ENCODE measurements at places on chromosomes 1 and 21. TPM values are rescaled to one million over a fixed set of nuclear protein-coding genes. Genes with fewer than 3 reads are reported as not detected.

DNA sequence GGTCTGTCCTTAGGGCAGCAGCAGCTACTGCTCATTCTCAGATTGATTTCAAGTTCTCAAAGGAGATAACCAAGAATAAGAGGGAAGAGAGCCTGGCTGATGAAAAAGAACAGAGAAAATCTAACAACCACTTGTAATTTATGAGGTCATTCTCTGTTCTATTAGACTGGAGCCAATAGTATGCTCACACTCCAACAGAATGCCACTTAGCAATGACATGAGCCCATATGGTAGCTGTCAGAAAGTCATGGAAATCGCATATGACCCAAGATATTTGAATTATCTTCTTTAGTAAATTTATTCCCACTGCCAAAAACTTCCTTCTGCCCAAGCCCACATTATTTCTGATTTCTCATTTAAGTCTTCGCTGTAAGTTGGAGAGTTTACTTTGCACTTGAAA, 53.7 kb upstream of the PLA2G4A start:
- no peak for DNase-seq

DNA sequence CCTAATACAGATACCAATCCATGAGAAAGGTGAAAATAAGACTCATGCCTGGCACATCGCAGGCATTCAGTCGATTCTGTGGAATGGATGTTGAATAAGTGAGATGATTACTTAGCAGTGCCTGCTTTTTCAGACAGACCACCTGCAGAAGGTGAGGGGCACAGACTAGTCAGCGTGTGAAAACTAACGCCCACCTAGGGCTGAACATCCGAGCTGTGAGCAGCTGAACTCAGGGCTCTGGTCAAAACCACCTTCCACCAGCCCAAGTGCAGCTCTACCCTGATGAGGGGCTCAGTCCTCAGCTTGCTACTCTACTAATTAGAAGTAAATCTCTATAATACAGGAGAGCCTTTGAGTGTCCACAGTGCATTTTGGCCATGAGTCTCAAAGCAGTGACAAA, 32.5 kb downstream of the LMX1A start:
- DNase-seq: no peak

DNA sequence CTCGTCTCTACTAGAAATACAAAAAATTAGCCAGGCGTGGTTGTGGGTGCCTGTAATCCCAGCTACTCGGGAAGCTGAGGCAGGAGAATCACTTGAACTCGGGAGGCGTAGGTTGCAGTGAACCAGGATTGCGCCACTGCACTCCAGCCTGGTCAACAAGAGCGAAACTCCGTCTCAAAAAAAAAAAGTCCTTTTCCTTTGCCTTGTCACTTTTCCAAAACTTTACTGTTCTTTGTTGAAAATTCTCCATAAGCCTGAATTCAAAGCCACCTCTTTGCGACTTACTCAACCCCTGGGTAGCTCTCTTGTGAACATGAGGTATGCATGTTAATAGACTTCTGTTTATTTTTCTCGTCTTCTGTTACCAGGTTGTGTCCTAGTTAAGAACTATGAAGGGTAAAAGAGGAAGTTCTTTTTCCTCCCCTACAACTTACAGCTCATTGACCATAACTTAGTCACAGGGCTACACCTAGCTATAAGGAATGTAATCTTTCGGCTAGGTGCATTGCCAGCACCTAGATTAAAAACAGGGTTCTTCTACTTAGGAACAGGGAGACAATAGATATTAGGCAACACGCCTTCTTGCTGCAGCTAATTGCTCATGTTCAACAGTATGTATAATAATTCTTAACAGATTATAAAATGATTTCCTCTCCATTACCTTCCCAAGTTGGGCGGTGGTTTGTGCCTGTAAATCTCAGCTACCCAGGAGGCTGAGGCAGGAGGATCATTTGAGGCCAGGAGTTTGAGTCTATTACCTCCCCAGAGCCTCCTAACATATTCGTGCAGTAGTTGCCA, 40.9 kb downstream of the PTAFR start:
- no peak for DNase-seq

DNA sequence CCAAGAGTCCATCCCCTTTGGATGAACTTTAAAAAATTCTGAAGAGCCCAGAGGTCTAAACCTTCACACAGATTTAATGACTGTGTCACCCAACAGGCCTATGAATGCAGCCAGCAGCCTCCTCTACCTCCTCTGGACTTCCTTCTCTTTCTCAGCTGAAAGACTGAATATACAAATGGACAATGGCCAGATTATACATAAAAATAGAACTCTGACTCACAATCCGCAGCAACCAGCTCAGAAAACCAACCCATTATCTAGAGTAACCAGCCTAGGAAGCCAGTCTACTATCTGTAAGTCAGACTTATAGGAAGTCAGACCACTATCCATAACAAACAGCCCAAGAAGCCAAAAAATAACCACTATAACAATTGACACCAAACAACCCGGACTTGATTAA, 224.5 kb downstream of the ASTN1 start:
- DNase-seq: no peak

GRCh38 chr1:50562106-50562505, 138.9 kb upstream of the DMRTA2 start:
- DNase-seq: no peak

DNA sequence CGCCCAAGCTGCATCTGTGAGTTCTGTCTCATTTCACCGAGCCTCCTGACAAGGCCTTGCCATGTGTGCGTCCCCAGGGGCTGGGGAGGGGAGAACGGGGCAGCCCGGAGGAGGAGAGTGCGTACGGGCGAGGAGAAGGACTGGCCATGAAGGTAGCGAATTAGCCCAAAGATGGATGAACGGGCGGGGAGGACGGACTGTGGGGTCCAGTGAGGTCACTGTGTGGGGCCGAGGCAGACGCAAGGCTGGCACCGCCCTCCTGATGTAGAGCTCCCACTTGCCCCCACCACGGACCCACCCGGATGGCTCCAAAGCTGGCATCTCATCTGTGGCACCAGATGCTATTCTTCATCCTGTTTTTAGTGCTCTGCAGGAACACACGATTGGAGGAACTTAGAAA, 330.4 kb downstream of the AJAP1 start:
- DNase-seq: no peak

GRCh38 chr1:11978301-11978700, 1.9 kb upstream of the MFN2 start:
- no peak for DNase-seq

GRCh38 chr1:57134803-57135202, 169.0 kb upstream of the C8B start:
- DNase-seq: no peak

DNA sequence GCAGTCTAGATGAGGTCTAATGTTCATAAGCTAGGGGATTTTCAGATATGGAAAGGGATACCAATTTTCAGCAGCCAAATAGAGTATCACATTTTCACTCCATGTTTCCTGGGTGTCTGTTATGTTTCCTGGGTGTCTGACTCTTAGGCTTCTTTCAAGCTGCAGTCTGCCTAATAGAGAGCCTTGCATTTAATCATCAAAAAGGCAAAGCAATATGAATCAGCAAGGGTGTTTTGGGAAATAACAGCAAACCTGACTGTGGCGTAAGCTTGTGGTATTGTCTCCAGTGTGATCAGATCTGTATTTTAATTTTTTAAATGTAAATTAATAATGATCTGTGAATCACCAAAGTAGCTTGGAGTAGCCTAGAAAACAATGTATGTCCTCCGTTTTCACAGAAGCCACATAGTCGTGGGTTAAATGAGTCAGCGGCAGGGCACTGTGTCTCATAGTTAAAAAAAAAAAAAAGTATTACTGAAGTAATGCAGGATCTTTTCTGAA, 10.4 kb downstream of the LGALS8 start:
- peak; percentile 70 for DNase-seq

DNA sequence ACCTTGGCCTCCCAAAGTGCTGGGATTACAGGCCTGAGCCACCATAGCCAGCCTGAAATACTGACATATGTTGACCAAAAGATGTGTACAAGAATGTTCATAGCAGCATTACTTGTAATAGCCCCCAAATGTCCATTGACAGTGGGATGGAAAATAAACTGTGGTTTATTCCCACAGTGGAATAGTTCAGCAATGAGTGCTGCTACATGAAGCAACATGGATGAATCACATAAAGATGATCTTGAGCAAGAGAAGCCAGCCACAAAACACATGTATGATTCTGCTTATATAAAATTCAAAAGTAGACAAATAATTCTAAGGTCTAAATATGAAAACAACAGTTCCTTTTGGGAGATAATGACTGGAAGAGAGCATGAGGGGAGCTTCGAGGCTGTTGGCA, 9.1 kb upstream of the CREG1 start:
- no peak for DNase-seq

GRCh38 chr1:151909167-151910149, at the start of gene THEM4:
TSS of gene THEM4 (minus strand) at chr1:151909511. CDS start at chr1:151909458, 53 bp downstream.
- peak; percentile 97 for DNase-seq

DNA sequence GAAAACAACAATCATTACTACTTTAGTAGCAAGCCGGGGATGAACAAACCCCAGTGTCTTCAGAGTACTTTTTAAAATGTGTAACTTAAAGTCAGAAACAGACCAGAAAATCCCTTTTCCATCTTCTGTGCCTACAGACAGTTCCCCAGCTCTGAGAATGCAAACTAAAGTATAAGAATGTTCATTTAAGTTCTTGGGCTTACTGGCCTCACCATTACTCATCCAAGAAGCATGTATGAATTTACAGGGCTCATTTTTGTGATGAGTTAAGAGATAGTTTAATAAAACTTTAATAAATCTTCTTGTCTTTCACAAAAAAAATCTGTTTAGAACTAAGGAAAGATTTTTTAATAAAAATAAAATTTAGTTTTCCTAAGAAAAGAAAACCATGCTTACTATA, 4.6 kb downstream of the LPGAT1 start:
- no peak for DNase-seq

- peak; percentile 76 for DNase-seq
Observed at GRCh38 chr1:10074059-10074851, 41.5 kb downstream of the UBE4B start.

DNA sequence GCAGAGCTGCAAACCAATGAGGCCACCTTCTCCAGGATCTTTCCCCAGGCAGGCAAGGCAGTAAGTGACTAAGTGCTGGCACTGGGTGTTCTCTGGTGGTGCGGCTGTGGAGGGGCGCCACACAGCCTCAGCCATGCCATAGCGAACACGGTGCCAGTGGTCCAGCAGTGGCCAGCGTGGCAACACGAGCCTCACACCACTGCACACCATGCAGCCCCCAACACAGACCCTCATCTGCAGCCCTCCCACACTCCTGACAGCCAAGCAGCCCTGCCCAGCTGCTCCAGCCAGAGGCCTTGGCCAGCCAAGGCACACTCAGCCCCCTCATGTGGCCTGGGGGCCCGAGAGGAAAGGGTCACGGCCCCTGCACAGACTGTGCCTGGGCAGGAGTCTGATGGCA, 3.0 kb downstream of the INTS11 start:
- DNase-seq: no peak

- DNase-seq: no peak
Observed at GRCh38 chr1:218415726-218416125, 70.6 kb downstream of the TGFB2 start.

DNA sequence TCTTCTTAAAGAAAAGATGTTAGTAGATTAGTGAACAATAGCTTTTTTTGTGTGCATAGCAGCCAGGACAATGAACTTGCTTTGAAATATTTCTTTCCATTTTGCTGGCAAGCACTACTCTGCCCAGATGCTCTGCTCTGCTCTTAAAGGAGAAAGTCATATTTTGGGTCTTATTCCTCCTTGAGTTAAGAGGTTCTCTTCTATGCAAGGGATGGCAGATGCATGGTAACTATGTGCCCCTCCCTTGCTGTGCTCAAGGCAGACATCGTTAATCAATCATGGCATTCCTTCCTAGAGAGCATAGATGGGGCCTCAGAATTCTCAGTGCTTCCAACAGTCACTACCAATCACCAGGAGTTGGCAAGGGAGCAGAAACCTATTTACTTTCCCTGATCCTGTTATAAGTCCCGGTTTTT, 27.6 kb downstream of the NIPAL3 start:
- no peak for DNase-seq

DNA sequence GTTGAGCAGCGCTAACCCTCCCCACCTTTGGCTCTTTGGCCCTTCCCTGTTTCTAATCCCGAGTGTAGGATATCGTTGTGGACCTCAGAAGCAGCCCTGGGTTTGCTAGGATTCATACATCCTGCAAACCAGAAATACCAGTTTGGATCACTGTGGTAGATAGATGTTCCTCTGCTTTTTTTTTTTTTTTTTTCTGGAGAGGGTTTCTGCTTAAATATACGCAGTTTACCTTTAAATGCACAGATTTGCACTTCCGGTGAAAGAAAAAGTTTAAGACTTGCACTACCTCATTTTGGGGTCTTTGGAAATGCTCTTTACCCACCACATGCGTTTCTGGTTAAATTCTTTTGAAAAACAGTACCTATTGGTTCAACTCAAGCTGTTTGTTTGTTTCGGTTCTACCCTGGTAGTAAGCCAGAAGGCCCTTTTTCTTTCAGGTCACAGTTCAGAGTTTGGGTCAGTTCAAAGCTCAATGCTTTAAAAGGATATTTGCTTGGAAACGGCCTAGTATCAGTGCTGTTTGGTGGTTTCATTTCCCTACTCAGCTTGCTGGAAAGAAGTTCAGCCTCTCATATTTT, 908 bp downstream of the DDI2 start:
- peak; percentile 26 for DNase-seq

- DNase-seq: no peak
Observed at GRCh38 chr1:22064751-22065402, 12.4 kb downstream of the CDC42 start.

GRCh38 chr1:115980998-115981993, 5.0 kb downstream of the SLC22A15 start:
- DNase-seq: peak; percentile 49

DNA sequence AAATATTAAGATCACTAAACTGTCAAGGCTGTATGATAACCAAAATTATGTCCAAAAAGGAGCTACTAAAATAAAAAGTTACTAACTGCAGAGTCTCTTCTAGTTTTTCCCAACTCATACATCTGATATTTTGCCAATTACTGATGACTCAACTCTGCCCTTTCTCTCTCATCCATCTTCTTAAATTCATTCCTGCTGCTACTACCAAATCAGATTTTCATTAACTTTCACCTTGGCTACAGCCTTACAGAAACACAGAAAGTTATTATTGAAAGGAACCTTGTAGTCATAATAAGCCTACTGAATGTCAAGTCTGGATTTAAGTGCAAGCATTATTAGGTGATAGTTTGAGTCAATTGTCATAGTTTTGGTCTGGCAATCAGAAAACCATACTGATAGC, 273.1 kb downstream of the DPYD start:
- DNase-seq: no peak

- peak; percentile 88 for DNase-seq
Observed at GRCh38 chr1:66527686-66528085, 6.3 kb upstream of the SGIP1 start.

GRCh38 chr1:169305356-169305755, 62.2 kb downstream of the NME7 start:
- DNase-seq: no peak

Gene CFAP107
- total RNA-seq: not detected

Gene SPATA46
- not detected for total RNA-seq

Gene SPRR1A
- not detected for total RNA-seq

Gene HSPB7
- total RNA-seq: not detected

Gene PGBD5
- total RNA-seq: 0.19 TPM

Gene AXDND1
- not detected for total RNA-seq

Gene ADCY10
- total RNA-seq: not detected

Gene TCP10L
- 0.09 TPM for total RNA-seq

Gene ENTREP3
- 6.5 TPM for total RNA-seq

Gene TBX15
- not detected for total RNA-seq

Gene TMEM52
- not detected for total RNA-seq

Gene OR6K3
- not detected for total RNA-seq

Gene TFAP2E
- 0.14 TPM for total RNA-seq

Gene OR6N2
- not detected for total RNA-seq

Measured in dermis blood vessel endothelial cell (primary cell).